ENCODE measurements at places on chromosomes 2 and 18.

DNA sequence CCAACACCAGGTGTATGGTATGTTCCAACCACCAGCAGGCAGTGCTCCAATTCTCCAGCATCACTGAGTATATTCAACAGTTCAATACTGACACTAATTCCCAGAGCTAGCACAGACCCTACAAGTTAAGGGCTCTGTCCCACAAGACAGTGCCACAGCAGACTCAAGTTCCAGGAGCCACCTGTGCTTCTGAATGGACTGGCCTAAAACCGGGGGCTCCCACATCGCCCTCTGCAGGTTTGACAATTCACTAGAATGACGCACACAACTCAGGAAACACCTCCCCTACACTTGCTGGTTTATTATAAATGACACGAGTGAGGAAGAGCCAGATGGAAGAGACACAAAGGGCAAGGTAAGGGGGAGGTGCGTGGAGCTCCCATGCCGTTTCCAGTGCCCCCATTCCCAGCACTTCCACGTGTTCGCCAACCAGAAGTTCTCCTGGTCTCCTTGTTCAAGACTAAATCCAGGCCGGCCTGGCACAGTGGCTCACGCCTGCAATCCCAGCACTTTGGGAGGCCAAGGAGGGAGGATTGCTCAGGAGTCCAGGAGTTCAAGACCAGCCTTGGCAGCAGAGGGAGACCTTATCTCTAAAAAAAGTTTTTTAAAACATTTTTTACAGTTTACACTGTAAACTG is 12.2 kb upstream of the ATP6V1B1 start:
- DNase-seq = no peak

GRCh38 chr18:59577386-59577655 is 119.9 kb downstream of the CCBE1 start:
- no peak for DNase-seq

DNA sequence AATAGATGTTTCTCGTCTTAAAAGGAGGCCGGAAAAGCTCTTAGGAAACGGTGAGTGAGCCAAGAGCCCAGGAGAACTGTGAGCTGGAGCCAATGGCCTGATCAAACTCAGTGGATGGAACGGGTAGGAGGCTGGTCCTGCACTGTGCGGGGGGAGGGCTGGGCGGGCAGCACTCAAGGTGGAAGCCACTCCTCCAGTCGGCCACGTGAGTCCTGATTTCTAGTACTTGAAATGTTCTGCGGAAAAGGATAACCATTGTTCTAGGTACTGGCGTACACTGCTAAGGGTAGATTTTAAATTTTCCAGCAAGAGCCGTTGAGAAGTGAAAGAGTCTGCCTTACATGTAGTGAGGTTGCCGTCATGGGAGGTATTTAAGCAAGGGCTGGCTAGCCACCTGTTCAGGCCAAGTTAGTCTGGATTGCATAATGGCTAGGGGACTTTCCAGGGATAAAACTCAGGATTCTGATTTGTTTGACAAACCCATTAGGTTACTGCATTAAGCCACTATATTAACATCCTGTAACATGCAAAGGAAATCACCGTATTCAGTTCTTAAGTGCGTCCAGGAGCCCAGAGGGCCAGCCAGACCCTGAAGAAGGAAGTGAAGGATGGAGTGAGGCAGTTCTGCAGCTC is 51.3 kb upstream of the ODC1 start:
- no peak for DNase-seq

GRCh38 chr2:44954889-44955592 is 13.5 kb downstream of the SIX3 start:
- DNase-seq = no peak

Data from amygdala (tissue), 56 donors.